Cerebellum (tissue), 4 donors: ENCODE measurements at places on chromosomes 3 and 15. TPM values are rescaled to one million over a fixed set of nuclear protein-coding genes. Genes with fewer than 3 reads are reported as not detected.

The CEMIP gene
- total RNA-seq: 7.1 TPM

The VPS18 gene
- total RNA-seq: 19.0 TPM

The MYO5C gene
- total RNA-seq: 10.4 TPM

The GOLGA6D gene
- not detected for total RNA-seq

The PSTPIP1 gene
- total RNA-seq: 0.27 TPM

The ADPGK gene
- total RNA-seq: 35.6 TPM

The SLC2A2 gene
- not detected for total RNA-seq

The NR1I2 gene
- total RNA-seq: 0.36 TPM

The IMPG2 gene
- total RNA-seq: 2.4 TPM

The TRAIP gene
- 6.4 TPM for total RNA-seq

The STXBP5L gene
- 46.9 TPM for total RNA-seq

The TAGLN3 gene
- total RNA-seq: 91.8 TPM

The NOX5 gene
- 0.09 TPM for total RNA-seq

The LMAN1L gene
- total RNA-seq: 0.09 TPM

The FILIP1L gene
- 5.3 TPM for total RNA-seq

The PLA2G4E gene
- total RNA-seq: not detected

The CLSTN2 gene
- total RNA-seq: 26.9 TPM

The ITIH4 gene
- 8.0 TPM for total RNA-seq

The ADGRG7 gene
- total RNA-seq: not detected

The HPS3 gene
- total RNA-seq: 24.1 TPM

The ADIPOQ gene
- total RNA-seq: 0.27 TPM

The CCNB2 gene
- 18.6 TPM for total RNA-seq

The ITIH1 gene
- total RNA-seq: 0.18 TPM

The KNG1 gene
- not detected for total RNA-seq

The CIB2 gene
- 18.0 TPM for total RNA-seq

The SEMA5B gene
- total RNA-seq: 24.8 TPM

The GOLGA6A gene
- 0.36 TPM for total RNA-seq

The C3orf85 gene
- not detected for total RNA-seq

The ITGA11 gene
- total RNA-seq: 4.2 TPM
